ENCODE measurements at places on chromosomes 11 and 22.

DNA sequence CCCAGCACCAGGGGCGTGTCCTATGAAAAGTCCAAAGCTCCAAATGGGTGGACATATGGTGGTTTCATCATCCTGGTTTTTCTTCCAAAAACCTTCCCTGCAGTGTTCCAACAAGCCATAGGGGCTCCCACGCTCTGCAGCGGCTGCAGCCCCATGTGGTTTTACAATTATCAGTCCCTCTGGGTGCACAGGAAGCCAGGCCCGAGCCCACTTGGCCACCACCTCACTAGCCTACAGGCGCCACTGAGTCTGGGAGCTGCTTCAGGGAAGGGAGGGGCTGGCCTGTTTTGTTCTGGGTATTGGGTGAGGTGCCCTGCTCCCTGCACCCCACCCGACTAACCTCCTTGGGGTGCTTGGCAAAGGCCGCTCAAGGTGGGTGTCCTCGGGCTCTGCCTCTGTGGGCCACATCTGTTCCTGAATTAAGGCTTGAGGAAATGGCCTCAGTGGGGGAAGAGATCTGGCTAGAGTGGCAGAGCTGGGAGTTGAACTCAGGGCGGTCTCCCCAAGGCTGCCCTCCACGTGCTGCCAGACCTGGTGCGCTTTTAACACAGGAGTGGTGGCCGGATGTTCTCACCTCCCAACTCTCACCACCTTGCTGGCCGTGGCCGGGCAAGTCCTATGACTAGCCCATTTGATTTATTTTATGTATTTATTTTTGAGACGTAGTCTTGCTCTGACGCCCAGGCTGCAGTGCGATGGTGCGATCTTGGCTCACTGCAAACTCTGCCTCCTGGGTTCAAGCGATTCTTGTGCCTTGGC, 5.3 kb upstream of the CDC42BPG start:
- DNase-seq: no peak

- no peak for DNase-seq
Observed at GRCh38 chr11:18320617-18321016, 1.3 kb downstream of the HPS5 start.

GRCh38 chr11:970319-970871, 44.7 kb downstream of the AP2A2 start:
- no peak for DNase-seq

DNA sequence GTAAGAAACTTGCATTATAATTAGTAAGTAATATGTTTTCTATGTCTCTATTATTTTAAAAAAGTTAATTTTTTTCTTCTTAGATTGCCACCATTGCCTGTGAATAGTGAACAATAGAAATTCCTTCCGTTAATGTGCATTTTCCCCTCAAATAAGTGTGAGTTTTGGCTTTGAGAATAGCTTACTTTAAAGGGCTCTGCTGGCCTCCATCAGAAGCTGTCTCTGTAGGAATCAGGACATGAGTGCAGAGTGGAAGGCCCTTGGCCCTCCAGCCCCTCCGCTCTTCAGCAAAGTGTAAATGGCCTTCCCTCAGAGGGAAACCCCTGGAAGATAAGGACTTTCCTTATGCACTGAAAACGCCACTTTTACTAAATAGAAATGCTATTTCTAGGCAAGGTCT, 24.1 kb upstream of the ADORA2A start:
- no peak for DNase-seq

GRCh38 chr11:103397369-103397768, 288.1 kb downstream of the DYNC2H1 start:
- DNase-seq: peak; percentile 43
